ENCODE measurements at places on chromosomes 12 and 14. TPM values are rescaled to one million over a fixed set of nuclear protein-coding genes. Genes with fewer than 3 reads are reported as not detected.
A peak's percentile ranks its signal among the peaks of the same experiment; 100 is the strongest.

GRCh38 chr14:49408187-49408933 is 177.8 kb downstream of the RPS29 start:
- no peak for DNase-seq

- DNase-seq = no peak
These were observed 27.3 kb downstream of the TTC5 start for GRCh38 chr14:20278414-20278813.

GRCh38 chr12:51839310-51839947 is 9.1 kb downstream of the FIGNL2 start:
- DNase-seq = no peak

DNA sequence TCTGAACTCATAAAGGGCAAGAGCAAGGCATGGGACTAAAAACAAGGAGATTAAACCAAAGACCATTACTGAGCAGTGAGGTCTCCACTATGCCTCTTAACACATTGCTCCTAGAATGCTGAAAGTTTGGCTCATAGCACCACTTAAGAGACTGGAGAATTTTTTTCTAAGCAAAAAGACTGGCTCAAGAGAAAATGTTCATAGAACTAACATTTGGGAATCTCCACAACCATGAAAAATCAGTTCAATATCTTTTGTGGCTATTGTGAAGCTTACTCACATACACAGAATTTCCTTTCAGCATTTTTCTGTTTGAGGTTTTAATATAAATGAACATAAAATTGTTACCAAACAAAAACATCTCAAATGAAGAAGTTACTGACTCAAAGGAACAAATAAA is 255.8 kb downstream of the CCDC91 start:
- DNase-seq = no peak

DNA sequence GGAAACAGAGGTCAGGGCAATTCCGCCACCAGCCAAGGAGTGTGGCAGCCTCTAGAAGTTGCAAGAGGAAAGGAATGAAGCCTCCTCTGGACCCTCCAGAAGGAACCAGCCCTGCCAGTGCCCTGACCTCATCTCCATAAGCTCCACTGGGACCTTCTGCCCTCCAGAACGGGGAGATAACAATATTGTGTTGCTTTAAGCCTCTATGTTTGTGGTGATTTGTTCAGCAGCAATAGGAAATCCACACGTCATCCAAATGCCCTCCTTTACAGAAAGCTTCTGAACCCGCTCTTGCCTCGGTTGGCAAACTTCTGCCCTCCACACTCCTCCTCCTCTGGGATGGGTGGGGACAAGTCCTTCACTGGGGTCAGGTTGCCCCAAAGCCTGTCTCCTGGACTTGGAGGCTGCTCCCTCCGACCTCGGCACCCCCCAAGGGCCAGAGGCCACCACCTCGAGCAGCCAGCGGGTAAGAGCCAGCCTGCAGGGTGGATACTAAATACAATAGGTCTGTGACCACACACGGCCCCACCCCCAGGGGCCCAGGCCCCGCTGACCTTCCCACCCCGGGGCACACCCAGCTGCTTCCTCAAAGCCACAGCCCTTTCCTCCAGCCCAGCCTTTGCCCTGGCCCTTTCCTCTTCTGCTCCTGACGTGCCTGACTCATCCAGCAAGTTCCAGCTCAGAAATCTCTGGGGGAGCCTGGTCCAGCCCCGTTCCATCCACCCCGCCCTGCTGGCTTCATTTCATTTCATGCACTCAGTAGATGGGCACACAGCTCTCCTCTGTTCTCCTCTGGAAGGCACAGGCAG is 58.7 kb upstream of the NCOR2 start:
- DNase-seq = no peak

DNA sequence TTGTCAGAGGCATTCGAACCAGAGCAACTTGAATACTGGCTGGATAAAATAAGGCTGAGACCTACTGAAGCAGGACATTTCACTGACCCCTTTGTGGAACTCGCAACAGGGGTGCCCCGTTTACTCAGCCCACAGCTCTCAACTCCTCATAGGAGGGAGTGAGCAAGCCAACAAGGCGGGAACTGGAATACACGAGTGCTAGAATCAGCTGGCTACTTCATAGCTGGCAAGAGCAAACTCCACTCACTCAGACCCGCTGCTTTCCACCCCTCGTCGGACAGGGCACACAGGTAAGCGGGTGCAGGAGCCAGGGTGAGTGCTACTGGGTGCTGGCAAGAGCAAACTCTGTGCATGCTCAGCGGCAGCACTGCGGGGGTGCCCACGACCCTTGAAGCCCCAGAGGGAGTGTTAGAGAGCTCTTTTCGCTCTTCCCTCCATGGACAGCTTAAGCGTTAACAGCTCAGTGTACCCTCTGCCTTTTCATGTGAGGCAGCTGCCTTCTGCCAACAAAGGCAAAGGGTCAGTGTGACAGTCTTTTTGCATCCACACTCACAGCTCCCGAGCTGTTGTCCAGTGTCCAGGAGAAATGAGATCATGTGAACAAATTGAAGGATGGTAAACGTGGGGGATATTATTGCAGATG is 15.7 kb downstream of the CAPZA3 start:
- DNase-seq = no peak

DNA sequence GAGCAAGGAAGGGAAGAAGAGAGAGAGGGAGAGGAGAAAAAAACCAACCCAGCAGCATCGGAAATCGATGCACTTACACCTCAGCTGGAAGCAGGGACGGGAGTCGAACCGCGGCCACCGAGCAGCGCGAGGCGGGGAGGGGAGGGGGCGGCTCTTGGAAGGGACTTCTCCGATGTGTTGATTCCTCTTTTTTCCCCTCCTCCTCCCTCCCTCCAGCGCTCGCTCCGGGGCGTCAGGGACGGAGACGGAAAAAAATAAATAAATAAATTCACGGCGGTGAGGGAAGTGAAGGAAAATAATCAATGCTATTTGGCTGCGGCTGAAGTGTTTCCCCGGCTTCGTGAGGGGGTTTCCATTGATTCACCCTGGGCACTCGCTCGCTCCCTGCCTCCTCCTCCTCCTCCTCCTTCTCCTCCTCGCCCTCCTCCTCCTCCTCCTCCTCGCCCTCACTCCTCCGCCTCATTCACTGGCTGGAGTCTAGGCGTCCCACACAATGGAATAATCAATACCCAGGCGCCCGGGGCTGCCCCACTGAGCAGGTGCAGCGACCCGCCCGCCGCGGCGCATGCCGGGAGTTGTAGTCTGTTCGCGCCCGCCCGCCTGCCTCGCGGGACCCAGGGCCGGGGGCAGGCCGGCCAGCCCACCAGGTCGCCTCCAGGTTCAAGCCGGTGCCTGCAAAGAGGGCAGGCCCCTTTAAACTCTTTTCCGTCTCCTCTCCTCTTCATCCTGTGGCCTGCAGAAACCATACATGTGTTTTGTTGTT is at the start of gene ZFHX2:
ZFHX2 (minus strand) TSS at position 500 of the 763 bp plus-strand sequence. CDS start 16,440 bp downstream, outside the sequence.
- DNase-seq = peak; percentile 71

DNA sequence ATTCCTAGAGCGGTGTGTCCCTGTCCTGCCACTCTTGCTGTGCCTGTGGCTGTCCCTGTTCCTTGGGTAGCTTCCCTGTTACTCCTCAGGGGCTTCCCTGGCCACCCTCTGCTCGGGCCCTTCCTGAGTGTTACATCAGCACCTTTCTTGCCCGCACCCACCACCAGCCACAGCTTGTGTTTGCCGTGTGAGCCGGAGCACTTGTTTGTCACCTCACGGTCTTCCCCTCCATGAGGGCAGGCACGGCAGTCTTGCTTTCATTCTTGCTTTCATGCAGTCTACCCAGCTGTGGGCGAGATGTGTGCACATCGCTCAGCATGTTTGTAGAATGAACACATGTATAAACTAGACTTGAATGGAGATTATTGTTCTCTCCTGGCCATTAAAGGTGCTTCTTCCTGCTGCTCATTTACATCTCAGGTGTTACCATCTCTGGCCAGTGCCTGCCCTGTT is 42.0 kb downstream of the TRAF3 start:
- no peak for DNase-seq

- DNase-seq = no peak
These were observed 92.5 kb downstream of the VCPKMT start for GRCh38 chr14:50023671-50024490.

DNA sequence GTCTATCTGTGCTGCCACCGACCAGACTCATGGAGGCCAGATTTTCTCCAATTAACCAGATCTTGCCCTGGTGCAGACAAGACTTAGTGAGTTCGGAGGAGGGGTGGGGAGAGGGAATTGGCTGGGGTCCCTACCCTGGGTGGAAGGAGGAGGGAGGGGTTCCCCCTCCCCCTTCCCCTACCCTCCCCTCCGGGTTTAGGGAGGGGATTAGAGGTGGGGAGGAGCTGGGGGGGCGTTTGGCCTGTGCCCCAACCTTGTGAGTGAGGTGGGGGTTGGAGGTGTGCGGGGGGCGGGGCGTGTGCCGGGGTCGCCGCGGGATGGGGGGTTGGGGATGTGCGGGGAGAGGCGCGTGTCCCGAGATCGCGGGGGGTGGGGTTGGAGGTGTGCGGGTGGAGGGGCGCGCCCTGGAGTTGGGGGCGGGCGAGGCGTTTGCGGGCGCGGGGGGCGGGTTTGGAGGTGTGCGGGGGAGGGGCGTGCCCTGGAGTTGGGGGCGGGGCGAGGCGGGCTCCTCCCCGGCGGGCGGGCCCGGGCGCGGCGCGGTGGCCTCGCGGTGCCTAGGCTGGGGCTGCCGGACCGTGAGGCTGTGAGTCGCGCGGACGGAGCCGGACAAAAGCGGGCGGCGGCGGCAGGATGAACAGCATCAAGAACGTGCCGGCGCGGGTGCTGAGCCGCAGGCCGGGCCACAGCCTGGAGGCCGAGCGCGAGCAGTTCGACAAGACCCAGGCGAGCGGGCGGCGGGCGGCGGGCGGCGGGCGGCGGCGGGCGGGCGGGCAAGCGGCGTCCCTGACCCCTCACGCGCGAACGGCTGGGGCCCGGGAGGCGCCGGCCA is at the start of gene HIP1R:
HIP1R (plus strand) TSS at position 537 of the 829 bp plus-strand sequence; CDS start at position 631, 94 bp downstream.
- DNase-seq = peak; percentile 69

- DNase-seq = no peak
These were observed 160.0 kb upstream of the FBXO33 start for GRCh38 chr14:39592116-39592789.

DNA sequence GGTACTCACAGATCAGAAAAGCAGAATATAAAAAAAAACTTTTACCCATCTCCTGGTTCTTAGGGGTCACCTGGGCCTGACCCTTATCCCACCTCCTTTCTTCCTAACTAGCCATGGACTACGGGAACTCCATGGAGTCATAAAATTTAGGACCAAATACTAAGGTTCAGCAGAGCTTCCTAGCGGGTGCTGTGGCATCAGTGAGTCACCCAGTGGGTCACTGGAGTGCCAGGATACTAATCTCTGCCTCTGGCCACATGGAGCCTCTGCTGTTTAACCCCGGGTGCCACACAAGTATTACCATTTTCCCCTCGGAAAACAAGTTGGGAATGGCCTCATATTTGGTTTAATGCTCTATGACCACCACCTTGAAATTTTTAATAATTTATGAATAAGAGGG is 6.9 kb downstream of the ZBTB39 start:
- DNase-seq = no peak

DNA sequence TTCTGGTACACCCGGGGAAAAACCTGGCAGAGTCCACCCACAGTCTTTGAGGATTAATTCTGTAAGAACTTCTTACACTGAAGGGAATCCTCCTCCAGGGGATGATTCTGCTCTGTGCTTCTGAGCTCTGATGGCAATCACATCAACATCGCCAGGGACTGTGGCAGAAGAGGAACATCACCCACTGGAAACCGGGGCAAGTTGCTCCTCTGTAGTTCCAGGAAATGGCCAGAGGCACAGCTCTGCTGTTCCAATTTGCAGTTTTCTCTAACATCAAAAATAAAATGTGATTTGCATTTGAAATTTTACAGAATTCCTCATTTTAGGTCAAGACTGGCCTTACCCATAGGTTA is 207.6 kb downstream of the DAD1 start:
- DNase-seq = no peak

- DNase-seq = no peak
These were observed 10.9 kb downstream of the CLBA1 start for GRCh38 chr14:104996483-104996882.

- no peak for DNase-seq
These were observed 25.5 kb upstream of the CCDC91 start for GRCh38 chr12:28164644-28165275.

DNA sequence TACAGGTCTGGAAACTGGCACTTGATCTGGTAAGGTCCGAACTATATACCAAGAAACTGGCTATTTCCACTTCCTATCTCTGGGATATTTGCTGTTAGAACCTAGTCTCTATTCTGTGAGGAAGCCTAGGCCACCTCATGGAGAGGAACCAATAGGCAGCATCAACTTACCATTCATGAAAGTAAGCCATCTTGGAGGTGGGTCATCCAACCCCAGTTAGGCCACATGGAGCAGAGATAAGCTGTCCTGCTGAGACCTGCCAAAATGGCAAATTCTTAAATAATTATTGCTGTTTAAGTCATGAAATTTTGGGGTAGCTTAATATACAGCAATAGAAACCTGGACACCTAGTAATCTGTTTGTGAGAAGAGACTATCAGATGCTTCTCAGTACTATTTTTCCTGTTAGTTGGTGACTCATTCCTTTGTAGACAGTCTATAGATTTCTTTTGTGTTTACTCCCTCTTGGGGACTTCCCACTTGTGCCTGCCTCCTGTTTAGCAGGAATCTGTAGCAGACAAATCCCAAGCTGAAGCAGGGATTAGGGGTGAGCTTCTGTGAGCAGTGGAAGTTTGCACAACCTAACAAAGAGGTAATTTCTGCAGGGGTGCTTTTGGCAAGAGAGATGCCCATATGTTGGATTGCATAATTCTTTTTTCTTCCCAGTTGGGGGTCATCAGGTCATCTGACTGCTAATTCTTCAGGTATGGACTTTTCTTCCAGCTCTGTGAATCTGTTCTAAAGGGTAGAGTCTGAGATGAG is 136.8 kb downstream of the IGF1 start:
- DNase-seq = no peak

DNA sequence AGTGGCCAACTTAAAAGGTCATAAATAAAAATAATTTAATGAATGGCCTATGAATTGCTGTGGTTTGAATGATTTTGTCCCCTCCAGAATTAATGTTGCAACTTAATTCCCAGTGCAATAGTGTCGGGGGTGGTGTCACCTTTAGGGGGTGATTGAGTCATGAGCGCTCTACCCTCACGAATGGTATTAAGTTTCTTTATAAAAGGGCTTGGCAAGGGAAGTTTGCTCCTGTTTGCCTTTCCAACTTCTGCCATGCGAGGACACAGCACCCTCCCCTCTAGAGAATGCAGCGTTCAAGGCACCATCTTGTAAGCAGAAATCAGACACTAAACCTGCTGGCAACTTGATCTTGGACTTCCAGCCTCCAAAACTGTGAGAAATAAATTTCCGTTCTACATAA is 253.3 kb downstream of the ATXN7L3B start:
- no peak for DNase-seq

DNA sequence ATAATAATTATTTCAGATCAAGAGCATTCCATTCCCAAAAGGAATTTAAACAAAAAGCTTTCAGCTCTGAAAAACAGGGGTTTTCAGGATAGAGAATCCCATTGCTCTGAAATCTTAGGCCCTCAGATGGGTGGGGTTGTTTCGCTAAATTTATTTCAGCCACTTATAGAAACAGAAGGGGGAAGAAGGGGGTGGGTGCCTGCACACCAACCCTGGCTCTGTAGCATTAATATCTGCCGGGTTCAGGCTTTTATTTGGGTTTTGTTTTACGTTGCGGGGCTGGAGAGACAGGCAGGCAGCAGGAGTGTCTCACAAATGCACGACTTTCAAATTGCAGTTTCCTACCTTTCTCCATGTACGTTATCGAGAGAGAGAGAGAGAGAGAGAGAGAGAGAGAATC is 12.5 kb upstream of the ZFP36L1 start:
- no peak for DNase-seq

The AVPR1A gene
- not detected for total RNA-seq

The PLEKHA5 gene
- 2.7 TPM for total RNA-seq

The AKAP5 gene
- 0.57 TPM for total RNA-seq

The BIN2 gene
- total RNA-seq = 9.7 TPM

The FAM90A1 gene
- not detected for total RNA-seq

The TGFB3 gene
- total RNA-seq = 5.6 TPM

The CCDC184 gene
- not detected for total RNA-seq

The LHX5 gene
- total RNA-seq = not detected

The PLEKHG7 gene
- 0.29 TPM for total RNA-seq

The RNASE3 gene
- not detected for total RNA-seq

All from OCI-LY7 (cell line).